ENCODE measurements at places on chromosomes 16 and 17.

DNA sequence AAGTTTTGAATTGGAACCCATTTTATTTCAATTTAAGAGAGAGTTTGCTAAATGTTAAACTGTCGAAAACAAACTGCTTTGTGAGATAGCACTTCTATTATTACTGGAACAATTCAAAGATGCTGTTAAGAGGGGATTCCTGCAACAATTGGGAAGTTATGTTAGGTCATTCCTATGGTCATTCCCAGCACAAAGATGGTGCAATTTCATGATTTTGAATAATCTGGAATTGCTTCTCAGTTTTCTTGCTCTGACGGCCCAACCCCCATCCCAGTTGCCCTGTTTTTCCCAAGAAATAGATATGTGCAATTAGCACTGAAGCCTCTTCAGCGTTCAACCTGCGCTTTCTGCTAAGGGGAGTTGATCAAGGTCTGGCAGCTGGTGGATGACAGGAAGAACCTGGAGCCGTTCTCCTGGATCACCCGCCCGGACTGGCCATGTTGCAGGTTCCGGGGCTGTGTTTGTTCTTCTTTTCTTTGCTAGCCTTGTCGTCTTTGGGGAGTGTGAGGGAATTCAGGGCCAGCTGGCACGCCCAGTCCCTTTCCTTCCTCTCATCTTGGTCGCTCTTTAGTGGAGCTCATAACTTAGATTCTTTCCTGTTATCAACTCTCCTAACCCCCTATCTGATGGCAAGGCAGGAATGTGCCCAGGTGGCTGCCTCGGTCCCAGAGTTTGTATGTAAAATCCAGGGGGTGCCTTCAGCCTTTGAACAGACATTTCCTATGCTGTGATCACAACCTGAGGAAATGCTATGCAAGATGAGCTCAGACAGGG, 29.0 kb upstream of the IRF8 start:
- no peak for DNase-seq

DNA sequence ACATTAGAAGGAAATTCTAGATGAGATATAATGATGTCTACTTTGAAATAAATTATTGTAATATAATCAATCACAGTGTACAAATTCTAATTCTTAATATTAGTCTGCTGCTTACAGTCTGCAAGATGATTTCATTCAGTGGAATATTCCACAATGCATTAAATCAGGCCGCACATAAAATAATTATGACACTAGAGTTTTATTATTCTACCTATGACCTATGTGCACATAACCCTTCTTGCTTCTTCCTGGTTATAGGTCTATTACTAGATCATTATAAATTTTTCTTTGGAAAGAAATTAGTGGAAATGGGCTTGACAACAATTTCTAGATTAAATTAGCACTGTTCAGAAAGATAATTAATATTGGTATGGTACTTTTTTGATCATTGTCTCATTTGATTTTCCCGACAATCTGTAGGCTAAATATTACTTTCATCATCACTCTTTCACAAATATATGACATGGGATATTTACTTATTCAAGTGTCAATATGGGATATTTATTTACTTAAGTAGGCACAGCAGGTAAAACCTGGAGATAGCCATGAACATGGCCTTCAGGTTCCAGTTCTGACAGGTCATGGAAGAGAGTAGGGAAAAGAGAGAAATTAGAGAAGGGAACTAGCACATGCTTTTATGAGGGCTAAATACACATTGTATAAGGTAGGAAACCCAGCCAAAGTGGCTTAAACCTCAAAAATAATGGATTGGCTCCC, 476.4 kb downstream of the TOX3 start:
- no peak for DNase-seq

DNA sequence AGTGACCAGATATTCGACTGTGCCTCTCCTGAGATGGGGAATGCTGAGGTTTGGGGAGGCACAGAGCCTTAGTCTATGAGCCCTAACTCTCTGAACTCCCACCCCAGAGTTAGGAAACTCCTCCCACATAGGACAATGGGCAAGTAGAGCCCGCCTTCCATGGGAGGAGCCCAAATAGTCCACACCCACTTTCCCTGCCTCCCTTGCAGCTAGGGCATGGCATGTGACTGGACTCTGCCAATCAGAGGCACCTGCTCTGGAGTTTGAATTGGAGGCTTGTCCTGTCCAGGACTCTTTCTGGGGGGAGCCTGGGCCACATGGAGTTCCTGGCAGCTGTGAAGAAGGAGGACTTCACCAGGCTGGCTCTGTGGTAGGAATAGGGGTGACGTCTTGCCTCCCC, 48.4 kb downstream of the SOCS1 start:
- DNase-seq: no peak

DNA sequence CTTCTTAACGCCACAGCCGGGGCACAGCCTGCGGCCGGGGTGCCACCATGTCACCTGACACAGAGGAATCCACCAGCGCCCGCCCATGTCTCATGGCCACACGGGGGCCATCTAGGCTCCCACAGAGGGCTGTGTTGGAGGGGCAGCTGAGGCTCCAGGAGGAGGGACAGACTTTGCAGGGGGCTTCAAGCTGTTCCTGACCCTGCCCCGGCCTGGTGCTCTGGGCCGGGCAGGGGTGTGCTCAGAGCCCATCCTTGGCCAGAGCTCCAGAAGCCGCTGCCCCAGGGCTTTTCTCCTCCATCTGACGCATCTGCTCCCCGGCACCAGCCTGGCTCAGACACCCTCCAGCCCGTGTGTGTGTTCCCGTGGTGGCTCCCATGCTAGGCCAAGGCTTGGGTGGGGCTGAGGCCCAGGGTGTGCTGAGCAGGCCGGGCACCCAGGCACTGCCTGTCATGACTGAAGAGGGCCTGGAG, 7.8 kb upstream of the SLC38A10 start:
- no peak for DNase-seq

- no peak for DNase-seq
Observed at GRCh38 chr16:681746-682427, 1.7 kb downstream of the STUB1 start.

GRCh38 chr17:15303851-15304250, 37.5 kb downstream of the TEKT3 start:
- DNase-seq: no peak

DNA sequence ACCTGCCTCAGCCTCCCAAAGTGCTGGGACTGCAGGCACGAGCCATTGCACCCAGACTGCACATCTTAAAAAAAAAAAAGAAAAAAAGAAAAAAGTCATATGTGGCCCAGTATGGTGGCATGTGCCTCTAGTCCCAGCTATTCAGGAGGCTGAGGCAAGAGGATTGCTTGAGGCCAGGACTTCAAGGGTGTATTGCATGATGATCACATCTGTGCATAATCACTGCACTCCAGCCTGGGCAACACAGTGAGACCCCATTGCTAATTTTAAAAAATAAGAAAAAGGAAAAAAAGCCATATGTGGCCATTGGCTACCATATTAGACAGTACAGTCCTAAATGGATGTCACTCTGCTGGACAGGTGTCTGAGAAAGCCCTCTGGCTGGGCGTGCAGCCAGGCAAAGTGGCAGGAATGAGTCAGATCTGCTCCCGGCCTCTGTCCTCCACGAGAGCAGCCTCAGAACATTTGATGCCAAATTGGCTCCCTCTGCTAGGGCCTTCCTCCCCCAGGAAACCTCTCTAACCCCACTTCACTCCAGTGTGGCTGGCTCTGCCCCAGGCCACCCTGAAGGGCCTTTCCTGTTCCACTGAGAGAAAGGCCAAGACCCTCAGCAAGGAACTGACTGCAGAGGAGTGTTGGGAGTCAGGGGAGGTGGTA, 14.7 kb downstream of the CA7 start:
- DNase-seq: no peak

DNA sequence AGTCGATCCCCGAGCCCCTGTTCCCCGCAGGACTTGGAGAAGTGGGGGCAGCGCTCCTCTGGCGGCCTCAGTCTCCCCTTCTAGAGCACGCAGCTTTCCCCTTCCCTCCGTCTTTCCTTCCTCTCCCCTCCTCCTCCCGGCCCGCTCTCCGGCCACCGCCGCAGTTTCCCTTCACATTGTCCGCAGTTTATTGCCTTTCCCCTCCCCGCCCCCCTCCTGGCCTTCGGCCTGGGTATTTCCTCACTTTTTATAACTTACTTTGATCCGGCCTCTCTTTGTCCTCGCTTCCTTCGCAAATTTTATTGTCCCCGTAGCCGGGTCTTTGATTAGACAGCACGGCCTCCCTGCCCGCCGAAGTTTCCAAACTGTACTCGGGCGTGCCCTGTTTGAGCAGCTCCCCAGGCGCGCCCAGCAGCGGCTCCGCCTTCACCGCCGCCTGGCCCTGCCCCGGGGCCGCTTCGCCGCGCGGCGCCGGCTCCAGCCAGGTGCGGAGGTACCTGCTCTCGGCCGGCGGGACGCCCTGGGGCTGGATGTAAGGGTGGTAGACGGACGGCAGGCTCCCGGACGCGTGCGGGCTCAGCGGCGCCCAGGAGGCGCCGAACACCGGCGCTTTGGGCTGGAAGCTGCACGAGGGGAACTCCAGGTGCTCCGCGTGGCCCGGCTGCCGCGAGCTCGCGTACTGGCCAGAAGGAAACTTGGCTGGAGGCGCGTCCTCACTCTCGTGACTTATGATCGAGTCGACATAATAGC, 488 bp downstream of the HOXB9 start:
- DNase-seq: peak; percentile 44

DNA sequence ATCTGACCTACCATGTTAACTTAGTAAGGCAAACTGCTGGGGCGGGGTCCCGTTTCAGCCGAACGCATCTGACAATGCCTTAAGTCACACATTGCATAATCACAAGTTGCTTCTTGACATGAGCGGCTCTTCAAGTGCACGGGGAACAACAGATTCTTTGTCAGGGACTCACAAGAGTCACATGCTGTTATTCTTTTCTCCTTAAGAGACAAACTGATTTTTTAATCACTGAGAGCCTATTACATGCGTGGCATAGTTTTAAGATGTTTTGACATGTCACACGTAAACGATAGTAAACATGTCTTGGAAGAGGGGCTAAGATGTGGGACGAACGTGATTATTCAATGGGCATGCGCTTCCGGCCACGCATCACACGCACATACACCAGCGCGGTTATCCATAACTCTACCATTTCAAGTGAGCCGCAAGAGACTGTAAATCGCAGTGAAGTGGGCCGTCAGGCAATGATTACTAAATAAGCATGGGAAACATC, 63.4 kb downstream of the ADCY9 start:
- no peak for DNase-seq

- DNase-seq: no peak
Observed at GRCh38 chr17:36818134-36818825, 119.0 kb upstream of the LHX1 start.

- DNase-seq: no peak
Observed at GRCh38 chr16:23949630-23950290, 114.0 kb downstream of the PRKCB start.

DNA sequence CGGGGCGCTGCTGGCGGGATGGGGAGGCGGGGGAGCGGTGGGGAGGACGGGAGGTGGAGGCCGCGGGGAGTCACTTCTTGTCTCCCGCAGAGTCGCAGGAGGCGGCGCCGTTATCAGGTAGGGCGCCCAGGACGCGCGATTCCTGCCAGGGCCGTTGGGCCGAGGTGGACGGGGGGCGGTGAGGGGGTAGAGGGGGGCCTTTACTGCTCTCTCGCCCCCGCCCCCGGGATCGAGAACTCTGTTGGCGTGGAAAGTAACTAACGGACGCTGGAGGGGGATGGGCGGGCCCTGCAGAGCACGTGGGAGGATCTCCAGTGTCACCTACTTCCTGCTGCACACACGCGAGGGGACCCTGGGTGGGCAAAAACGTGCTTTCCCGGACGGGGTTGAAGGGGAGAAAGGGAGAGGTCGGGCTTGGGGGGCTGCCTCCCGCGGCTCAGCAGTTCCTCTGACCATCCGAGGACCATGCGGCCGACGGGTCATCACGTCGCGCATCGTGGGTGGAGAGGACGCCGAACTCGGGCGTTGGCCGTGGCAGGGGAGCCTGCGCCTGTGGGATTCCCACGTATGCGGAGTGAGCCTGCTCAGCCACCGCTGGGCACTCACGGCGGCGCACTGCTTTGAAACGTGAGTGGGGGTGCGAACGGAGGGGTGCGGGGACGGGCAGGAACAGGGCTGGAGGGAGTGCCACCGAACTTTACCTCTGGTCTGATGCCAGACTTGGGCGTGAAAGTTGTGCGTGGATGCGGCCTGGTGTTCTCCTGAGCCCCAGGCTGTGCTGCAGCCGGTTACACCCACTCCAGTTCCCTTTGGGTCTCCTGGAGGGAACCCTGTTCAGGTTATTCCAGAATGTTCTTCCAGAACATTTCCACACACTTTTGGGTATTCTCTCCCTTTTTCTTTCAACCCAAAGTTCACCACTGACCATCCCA, 569 bp downstream of the PRSS21 start:
- DNase-seq: no peak

GRCh38 chr16:80433623-80434022, 107.2 kb upstream of the DYNLRB2 start:
- DNase-seq: no peak

GRCh38 chr16:1211451-1212268, 13.4 kb downstream of the TPSG1 start:
- DNase-seq: no peak

DNA sequence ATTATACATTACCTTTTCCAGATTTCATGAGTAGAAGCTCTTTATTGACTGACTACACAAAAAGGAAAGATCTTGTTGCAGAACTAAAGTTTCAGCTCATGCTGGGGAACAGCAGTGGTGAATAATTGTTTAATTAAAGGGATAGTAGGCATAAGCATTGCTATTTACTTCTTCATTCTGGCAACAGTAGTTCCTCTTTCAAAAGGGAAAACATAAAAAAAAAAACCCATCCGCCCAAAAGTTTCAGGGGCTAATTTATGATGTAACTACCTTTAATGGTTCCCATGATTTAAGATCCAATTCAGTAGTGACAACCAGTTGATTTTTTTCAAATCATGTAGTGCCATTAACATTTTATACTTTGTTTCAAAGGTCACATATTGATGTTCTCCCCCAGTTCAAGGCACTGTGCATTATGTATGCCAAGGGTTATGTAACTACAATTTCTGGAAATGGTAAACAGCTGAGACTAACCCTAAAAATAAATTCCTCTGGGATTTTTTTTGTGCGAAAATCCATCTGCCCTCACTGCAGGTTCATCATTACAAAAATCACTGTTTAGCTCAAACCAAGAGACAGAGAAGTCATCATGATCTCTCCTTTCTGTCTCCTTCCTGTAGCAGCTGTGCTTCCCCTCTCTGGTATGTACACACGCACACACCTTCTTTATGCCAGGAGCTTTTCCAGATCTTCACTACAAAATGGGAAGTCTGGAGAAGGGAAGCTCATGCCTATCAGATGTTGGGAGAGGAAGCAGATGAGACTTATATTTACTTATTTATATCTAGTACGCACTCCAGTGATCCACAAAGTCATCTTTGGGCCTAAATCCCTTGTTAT, 2.2 kb upstream of the PHLPP2 start:
- DNase-seq: no peak

GRCh38 chr16:23504453-23505179, 5.7 kb downstream of the GGA2 start:
- DNase-seq: peak; percentile 60
